ENCODE measurements at places on chromosomes 12 and 14.

GRCh38 chr12:99136516-99136915 lies 491.4 kb downstream of the APAF1 start:
- DNase-seq = no peak

- no peak for DNase-seq
Observed at GRCh38 chr14:55874785-55875184, 243.4 kb upstream of the PELI2 start.

GRCh38 chr12:77437206-77437605 lies 371.8 kb upstream of the E2F7 start:
- no peak for DNase-seq

- DNase-seq = no peak
Observed at GRCh38 chr12:2439332-2440100, 355.3 kb upstream of the FKBP4 start.

- DNase-seq = no peak
Observed at GRCh38 chr14:21768116-21768874, 94.7 kb upstream of the OR4E1 start.

DNA sequence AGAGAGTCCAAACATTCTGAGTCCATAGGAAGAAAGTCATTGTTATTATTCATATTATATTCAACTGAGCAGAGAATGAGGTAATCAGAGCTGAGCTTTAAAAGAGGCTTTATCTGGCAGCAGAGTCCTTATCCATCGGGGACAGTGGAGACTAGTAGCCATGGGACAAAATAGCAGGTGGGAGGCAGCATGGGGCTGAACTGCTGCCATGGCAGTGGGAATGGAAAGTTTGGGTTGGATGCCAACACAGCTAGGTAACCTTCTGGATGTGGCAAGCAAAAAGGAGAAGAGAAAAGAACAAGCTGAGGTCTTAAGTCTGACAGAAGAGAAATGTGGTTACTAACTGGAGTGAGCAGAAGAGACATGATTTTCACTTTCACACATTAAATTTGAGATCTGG lies 71.0 kb upstream of the CDKN3 start:
- no peak for DNase-seq

GRCh38 chr12:54370171-54370730 lies 6.0 kb upstream of the GPR84 start:
- DNase-seq = peak; percentile 81

DNA sequence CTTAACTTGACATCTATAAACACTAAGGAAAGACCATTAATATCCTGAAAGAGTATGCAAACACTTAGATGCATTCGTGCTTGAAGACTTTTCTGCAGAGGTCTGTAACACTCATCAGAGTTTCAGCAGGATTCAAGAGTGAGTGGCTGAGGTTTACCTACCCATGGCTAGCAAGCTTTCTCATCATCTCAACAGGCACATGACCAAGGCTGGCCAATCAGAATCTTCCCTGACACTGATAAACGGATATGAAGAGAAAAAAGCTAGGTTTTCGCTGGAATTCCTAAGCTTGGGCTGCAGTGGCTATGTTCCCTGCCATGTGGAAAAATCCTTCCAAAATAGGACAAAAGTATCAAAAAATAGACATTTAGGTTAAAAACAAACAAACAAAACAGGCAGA lies 162.1 kb upstream of the USP15 start:
- DNase-seq = peak; percentile 9

- no peak for DNase-seq
Observed at GRCh38 chr12:57739387-57739786, 845 bp upstream of the AGAP2 start.

DNA sequence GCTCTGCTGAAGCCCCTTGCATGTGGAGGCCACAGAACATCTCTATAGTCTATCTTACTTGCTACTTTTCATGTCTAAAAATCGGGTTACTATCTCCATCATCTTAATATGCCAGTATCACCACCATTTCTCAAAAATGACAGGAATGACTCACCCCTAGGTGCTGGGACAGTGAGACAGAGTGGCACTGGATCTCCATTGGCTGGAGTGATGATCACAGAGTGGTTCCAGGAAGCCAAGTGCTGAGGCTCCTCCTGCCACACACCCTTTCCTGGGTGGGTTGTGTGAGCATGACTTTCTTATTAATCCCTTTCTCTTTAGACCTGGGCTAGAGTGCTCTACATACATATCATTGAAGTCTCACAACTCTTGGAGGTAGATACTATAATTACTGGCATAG lies 3.3 kb upstream of the ASCL1 start:
- no peak for DNase-seq

DNA sequence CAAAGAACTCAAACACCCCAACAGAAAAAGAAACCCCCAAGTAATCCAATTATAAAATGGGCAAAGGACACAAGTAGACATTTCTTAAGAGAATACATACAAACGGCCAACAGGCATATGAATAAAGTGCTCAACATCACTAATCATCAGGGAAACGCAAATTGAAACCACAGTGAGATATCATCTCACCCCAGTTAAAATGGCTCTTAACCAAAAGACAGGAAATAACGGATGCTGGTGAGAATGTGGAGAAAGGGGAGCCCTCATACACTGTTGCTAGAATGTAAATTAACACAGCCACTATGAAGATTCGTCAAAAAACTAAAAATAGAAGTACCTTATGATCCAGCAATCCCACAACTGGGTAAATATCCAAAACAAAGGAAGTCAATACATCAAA lies 52.4 kb downstream of the CLMN start:
- no peak for DNase-seq

DNA sequence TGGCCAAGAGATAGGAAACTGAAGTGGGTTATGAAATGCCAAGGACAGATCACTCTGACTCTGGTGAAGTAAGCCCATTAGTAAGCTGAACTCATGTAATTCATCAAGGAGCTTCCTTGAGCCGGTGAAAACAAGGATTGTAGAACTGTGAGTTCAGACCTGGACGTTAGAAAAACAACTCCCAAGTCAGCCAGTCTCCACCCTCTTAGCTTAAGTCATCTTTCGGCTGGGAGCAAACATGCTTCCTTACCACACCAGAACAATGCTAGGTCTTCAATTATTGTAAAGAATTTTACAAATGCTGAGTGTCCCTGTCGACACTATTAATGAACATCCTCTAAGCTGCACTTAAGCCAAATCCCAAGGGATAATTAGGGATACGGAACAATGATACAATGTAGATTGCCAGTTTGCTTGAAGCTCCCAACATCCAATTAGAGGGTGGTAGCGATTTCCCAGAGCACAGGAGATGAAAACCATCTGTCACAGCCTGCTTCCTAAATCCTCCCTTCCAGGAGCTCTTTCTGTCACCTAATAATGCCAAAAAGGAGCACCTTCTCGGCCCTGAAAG lies 45.7 kb upstream of the VASH1 start:
- DNase-seq = peak; percentile 26

DNA sequence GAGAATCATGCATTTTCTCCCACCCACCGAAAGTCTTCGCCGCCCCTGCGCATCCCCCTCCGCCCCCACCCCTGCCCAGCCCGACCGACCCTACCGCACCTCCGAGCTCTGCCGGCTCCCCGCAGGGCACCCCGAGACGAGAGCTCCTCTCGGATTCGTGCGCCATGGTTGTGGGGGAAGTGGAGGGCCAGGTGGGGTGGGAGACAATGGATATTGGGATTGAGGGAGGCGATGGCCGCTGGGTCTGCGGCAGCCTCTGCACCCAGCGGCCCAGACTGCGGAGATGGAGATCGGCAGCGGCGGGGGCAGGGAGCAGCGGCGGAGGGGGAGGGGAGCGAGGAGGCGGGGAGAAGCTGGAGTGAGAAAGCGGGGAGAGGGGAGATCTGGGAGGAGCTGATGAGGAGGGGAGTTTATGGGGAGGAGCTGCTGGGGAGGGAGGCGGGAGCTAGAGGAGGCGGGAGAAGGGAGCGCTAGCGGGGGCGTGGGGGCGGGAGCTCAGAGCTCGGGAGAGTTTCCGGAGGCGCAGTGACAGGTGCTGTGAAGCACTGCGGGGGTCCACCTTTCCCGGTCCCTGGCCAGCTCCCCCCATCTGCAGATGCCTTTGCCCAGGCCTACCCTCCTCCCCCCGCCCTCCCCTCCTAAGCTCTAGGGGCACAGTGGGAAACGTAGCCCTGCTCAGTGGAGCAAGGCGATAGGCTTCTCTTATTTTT lies at the start of gene SALL2:
Gene SALL2 (minus strand): TSS at position 385 of the 710 bp plus-strand sequence. CDS start 219 bp downstream, at position 166.
- DNase-seq = peak; percentile 64

GRCh38 chr12:2163177-2163941 lies 110.6 kb downstream of the CACNA1C start:
- no peak for DNase-seq

DNA sequence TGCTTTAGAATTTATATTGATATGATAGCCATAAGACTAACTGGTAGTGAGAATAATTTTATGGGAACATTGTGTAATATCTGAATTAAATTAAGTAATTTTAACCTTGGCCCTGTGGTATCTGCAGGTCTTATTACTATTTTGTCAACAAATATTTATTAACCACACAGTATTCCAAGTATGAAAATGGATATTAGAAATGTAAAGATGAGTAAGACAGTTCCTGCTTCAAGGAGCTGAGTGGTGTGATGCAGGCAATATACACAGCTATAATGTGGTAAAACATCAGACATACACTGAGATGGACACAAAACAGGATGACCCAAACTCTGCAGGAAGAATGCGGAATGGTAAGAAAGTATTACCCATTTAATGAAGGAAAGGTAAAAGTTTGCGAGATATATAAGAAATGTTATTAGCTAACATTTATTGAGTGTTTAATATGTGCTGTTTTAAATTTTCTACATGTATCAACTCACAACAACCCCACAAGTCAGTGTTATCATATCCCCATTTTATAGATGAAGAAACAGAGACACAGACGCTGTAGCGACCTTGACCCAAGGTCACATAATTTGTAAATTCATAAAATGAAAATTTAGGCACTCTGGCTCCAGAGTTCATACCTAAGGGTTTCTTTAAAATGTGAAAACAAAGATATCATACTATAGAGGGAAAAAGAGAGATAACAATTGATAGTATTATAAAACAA lies 12.7 kb downstream of the ABCD2 start:
- DNase-seq = no peak

DNA sequence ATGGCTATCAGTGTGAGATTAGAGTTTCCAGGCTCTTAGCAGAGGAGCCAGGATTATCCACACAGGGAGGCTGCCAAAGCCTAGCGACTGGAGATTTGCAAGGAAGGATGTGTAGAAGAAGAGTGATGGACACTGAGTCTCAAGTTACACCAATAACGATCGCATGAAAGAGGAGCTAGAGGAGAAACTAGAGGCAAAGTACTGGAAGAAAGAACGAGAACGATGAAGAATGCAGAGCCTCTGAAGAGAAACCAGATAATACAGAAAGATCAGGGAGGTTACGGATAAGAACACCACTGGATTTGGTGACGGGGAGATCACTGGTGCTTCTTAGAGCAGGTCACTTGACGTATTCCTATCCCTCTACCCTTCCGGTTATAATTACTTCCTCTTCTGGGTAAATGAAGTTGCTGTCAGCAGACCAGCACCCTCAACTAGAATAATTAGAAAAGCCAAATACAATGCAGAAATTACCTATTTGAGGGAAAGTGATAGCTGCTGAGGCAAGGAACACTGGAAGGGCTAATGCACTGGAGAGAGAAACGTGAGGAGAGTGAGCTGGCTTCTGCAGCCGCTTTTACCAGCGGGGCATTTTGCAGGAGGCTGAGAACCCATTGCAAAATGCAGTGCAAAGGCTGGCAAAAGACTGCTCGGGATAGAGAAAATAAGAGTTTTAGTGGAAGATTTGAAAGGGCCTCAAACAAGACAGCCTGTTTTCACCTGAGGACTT lies 93.1 kb upstream of the HIF1A start:
- DNase-seq = peak; percentile 35

DNA sequence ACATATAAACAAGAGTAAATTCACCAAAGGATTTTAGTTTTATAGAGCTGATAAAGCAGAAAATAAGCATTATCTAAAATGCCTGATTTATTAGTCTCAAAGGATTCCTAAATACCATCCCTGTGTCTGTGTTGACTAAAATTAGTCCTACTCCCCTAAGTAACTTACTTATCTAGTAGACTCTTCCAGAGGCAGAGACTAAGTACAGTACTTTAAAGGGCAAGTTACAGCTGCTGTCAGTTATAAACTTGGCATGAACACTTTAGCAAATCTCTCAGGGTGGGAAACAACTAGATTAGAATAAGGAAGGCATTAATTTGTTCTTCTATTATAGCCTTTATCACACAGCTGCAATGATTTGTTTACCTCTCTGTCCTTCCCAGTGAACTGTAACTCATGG lies 46.0 kb downstream of the ATP2B1 start:
- no peak for DNase-seq

DNA sequence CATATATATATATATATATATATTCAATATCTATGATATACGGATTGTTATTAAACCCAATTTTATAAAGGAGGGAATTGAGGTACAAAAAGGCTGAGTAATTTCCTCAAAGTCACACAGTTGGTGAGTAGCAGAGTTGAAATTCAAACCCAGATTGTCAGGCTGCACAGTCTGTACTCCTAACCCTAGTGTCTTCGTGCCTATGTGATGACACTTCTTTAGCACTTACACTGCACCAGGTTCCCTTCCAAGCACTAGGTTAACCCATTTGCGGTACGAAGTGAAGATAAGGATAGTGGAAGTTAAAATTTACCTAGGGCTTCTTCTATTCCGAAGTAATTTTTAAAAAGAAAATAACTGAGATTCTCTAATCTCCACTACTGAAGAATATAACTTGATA lies 125.1 kb upstream of the TSPAN8 start:
- DNase-seq = no peak

- no peak for DNase-seq
Observed at GRCh38 chr12:50524621-50525020, 19.8 kb downstream of the DIP2B start.

Measured in right kidney (tissue), 9 donors.